ENCODE measurements at places on chromosomes 3 and 15. TPM values are rescaled to one million over a fixed set of nuclear protein-coding genes. Genes with fewer than 3 reads are reported as not detected.

NEK4 gene
- total RNA-seq, result 29.7 TPM

DNA sequence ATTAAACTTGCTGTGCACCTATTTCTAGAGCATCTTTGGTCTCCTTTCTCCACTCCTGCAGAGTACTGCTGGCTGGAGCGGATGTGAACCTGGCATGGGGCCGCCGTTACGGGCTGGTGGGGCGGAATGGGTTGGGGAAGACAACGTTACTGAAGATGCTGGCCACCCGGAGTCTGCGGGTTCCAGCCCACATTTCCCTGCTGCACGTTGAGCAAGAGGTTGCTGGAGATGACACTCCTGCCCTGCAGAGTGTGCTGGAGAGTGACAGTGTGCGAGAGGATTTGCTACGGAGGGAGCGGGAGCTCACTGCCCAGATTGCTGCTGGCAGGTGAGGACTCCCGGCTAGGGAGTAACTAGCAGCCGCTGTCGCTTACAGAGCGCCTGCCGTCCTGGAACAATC lies 2.1 kb downstream of the ABCF3 start:
- no peak for DNase-seq

- DNase-seq, result no peak
Measured at GRCh38 chr15:74767167-74768098, 14.4 kb upstream of the CSK start.

DNA sequence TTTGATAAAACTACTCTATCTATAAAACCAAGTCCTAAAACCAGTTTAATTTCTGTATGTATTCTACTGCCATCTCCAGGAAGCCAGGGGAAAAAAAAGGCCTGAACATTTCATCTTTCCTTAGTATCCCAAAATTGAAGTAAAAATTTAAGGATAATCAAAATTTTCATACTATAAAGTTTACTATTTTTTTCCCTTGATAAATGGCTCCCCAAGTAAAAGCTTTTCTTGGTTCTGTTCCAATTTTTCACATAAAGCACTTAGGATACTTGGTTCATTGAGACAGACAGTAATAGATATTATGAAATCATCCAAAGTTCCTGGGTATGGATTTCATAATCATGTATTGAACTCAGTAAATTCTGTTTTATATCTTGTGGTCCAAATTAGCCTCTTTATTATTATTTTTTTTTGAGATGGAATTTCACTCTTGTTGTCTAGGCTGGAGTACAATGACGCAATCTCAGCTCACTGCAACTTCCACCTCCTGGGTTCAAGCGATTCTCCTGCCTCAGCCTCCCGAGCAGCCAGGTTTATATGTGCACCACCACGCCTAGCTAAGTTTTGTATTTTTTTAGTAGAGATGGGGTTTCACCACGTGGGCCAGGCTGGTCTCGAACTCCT lies 34.5 kb downstream of the ICE2 start:
- DNase-seq, result no peak

ADAM10 gene
- 207 TPM for total RNA-seq

MYO5C gene
- total RNA-seq, result 11.6 TPM

ARPP21 gene
- 11.8 TPM for total RNA-seq

GRCh38 chr3:4828279-4829030 lies 150.8 kb upstream of the BHLHE40 start:
- no peak for DNase-seq

DNA sequence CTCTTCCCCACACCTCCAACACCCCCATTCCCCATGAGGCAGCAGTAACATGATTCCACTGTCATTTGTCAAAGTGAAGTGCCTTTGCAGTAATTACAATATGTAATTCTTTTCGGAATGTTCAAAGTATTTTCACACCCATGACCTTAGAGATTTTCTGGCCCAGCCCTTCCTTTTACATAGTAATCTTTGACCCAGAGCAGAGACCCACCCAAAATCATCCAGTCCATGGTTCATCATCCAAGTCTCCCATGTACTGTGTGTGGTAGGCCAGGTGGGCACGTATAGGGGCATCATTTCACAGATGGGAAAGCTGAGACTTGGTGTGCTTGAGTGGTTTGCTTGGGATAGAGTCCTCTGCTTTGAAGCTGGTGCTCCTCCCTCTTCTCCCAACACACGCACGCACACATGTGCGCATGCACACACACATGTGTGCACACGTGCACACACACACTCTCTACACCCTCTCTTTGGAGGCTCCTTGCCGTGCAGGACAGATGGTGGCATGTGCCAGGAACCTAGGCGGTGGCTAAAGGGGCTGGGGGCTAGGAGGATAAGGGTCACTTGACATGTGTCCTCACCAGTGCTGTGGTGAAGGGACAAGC lies 284.7 kb upstream of the ROPN1 start:
- DNase-seq, result no peak

GOLGA8G gene
- not detected for total RNA-seq

GRCh38 chr3:141737093-141737492 lies 1.0 kb upstream of the RNF7 start:
- no peak for DNase-seq

NUP210 gene
- 3.3 TPM for total RNA-seq

P2RY14 gene
- total RNA-seq, result 2.6 TPM

DNA sequence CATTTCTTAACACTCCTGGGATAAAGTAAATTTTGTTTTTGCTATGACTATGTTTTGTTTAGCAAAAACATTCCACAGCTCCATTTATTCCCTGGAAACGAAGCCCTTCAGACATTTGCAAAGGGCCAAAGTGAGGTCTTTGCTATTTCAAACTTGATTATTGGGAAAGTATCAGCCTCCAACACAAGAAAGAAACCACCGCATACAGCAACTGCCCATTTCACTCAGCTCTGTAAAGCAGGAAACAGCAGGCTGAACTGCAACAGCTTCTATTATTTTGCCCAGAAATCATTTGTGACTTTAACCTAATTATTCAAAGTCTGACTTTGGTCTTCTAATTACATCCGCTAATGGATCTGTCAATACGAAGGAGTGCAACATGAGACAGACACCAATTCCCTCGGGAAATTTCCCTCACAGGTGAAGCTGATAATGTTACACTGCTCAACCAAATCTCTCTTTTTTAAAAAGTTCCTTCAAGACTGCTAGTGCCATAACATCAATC lies 72.1 kb downstream of the RFTN1 start:
- DNase-seq, result no peak

GRCh38 chr3:54309601-54310000 lies 187.2 kb downstream of the CACNA2D3 start:
- DNase-seq, result no peak

GRCh38 chr15:41879321-41879845 lies 14.5 kb downstream of the SPTBN5 start:
- DNase-seq, result no peak

SLC9C1 gene
- 1.9 TPM for total RNA-seq

- no peak for DNase-seq
Measured at GRCh38 chr15:79007066-79007465, 62.2 kb upstream of the CTSH start.

CYP8B1 gene
- total RNA-seq, result not detected

DNA sequence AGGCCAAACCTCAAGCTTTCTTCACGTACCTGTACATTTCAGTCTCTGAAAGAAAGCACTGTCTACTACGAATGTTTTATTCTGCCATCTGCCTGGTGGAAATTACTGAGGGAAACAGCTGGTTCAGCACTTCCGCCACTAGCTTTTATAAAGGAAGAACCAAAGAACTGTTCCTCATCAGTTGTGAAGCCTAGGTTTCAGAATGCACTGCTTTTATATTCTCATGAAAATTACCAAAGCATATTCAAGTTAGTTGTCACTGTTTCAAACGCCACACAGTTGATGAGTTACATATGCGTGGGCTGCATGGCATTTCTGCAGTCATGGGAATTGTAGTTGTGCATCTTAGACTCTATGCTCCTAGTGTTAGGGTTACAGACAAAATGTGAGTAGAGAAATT lies 21.5 kb upstream of the ZBTB38 start:
- no peak for DNase-seq

DNA sequence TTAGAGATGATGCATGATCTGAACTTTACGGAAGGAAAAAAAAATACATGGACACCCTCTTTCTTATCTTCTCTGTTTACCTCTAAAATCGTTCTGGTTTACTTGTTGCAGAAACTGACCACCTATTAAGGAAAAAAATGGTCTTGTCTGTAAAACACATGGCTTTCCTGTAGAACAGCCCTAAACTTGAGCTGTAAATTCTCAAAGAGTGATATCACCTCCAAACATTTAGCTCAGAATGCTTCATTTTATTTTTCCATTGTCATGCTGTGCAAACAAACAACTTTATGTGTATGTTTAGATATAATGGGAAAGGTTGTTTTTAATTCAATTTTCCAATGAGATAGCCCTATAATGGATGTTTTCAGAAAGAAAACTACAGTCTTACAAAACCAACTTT lies 237.4 kb upstream of the NR2F2 start:
- DNase-seq, result no peak

CLSTN2 gene
- total RNA-seq, result 4.9 TPM

- DNase-seq, result no peak
Measured at GRCh38 chr3:81666502-81667121, 94.8 kb downstream of the GBE1 start.

DNA sequence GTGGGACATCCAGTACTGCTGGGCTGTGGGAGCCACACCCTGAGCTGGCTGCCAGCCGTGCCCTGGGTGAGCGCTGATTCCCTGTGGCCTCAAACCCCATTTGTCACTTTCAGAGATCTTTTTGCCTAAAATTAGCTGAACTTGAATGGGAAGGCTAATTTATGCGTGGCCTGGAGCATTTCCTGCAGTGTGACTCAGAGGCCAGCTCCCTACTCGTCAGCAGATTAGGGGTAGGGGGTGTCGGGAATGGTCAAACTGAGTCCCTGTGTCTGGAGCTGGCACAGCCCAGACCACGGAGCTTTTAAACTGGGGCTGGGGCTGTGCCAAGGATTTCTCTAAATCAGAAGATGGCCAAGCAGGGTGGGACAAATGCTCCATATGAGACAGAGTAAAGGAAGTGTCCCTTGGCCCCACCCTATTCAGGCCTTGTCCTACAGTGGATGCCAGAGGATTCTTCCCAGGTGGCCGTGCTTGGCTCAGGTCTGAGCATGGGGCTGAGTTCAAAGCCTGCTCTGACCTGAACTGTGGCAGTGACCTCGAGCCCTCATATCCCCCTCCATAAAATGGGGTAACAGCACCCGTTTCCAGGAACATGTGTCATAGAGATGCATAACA lies 59.7 kb downstream of the ATP2B2 start:
- no peak for DNase-seq

LSAMP gene
- total RNA-seq, result 24.0 TPM

DNA sequence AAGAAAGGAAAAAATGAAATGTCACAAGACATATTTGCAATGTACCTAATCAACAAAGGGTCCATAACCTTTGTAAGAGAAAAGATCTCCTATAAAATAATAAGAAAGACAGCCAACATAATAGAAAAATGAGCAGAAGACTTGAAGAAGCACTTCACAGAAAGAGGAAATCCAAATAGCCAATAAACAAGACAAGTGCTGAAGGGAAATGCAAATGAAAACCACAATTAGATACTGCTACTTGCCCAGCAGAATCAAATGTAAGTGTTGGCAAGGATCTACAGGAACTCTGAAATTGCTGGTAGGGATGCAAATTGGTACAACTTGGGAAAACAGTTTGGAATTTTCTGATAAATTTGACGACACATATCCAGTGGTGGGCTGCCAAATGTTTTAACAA lies 15.1 kb upstream of the TOPAZ1 start:
- no peak for DNase-seq

ATP13A4 gene
- total RNA-seq, result 7.7 TPM

GREM1 gene
- 8.7 TPM for total RNA-seq

DNA sequence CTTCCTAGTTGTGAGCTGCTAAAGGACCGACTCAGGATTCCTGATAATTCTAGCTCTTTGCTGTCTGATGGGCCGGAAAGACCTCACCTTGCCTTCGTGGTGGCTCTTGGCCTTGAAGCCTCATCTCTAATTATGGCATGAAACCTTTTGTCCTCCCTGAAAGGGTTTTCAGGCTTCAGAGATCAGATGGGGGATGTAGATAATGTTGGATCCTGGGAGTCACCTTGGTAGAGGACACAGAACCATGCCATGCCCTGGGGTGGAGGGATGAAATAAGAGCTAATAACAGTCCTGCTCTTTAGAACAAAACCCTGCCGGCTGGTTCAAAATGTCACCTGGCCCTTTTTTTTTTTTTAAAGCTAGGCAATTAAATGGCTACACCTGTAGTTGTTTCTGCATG lies 50.8 kb upstream of the SYN2 start:
- no peak for DNase-seq

DNA sequence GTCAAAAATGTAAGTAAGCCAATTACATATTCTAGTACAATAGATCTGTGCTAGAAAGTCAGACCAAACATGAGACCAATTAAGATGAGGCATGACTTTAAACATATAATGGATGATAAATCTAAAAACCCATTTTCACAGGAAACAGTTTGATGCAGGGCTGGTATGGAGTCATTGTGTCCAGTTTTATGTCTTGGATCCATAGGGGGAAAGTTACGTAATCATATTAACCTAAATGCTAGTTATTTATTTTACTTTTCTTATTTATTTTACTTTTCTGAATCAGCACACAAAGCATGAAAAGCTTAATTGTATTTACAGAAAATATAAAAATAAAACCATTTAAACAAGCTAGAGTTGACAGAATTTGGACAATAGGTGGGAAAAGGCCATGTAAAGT lies 26.3 kb upstream of the TMCC1 start:
- DNase-seq, result no peak

TEX264 gene
- 23.8 TPM for total RNA-seq

- no peak for DNase-seq
Measured at GRCh38 chr15:70088887-70089691, 8.6 kb downstream of the TLE3 start.

DNA sequence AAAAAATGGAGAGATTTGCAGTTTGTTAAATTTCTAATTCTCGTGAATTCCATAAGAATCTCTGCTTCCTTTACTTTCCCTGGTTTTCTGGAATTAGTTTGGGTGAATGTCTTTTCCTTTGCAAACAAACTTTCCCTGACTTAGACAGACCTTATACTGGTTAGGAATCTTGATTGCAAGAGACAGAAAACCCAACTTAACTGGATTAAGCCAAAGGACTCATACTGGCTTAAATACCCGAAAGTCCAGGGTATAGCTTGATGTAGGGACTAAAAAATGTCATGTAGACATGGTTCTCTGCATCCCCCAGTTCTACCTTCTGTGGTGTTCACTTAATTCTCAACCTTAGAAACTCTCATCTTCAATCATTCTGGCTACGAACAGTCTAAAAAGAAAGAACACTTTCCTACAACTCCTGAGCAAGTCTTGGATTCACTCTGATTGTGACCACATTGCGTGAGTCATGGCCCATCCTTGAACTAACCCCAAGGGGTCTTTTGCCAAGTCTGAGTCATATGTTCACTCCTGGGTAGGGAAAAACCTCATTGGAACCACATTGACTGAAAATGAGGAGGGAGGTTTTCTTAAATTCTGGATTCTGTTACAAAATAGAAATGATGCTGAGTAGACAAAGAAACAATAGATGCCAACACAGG lies 136.0 kb upstream of the DAZL start:
- no peak for DNase-seq

ROBO2 gene
- total RNA-seq, result 38.1 TPM
